GM18507 (cell line): ENCODE measurements at places on chromosomes 6 and 20.

DNA sequence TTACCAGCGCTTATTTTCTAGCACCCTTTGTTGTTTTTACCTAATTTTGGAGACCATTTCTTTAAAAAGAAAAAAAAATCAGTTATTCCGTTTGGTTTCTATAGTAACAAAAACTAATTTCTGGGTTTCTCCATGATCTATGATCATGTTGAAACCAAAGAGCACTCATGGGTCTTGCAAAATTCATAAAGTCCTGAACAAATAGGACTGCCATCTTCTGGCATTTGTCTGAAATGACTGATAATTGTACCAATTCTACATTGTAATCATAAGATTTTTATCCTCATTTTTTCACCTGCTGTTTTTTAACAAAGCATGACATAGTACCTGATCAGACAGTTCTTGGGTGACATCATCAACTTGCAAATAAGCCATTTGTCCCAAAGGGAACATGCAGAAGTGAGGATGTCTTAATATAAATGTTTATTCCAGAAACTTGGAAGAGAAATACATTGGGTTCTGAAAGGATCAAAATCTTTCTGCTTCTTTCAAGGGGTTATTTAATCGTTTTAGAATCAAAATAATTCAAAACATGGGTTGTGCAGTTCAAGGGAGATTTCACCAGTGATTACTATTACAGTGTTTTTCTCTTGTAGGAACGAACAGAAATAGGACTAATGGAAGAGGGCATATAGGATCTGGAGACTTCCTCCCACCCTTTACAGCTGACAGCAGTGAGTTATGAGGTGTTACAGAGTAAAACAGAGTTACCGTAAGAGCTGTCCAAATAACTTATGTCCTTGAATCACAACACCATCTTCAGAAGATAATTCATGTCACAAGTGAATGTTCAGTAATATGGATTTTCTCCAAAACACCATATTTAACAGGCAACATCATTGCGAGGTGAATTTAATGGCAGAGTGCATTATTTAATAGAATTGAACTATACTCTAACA lies 87.1 kb upstream of the GJE1 start:
- no peak for DNase-seq

DNA sequence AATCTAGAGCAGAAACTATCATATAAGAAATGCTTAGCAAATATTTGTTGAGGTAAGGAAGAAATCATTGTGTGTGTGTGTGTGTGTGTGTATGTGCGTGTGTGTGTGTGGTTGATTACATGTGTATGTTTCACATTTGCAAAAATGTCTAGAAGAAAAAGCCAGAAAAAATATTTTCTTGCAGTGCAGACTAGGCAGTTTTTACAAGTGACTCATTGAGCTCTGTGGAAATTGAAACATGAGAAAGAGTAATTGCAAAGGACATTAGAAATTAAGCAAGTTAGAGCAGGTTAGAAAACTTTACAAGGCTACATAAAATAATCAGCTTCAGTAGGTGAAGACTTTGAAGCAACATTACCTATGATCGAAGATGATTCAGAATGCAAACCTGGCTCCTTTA lies 669.0 kb upstream of the EYS start:
- DNase-seq: no peak

DNA sequence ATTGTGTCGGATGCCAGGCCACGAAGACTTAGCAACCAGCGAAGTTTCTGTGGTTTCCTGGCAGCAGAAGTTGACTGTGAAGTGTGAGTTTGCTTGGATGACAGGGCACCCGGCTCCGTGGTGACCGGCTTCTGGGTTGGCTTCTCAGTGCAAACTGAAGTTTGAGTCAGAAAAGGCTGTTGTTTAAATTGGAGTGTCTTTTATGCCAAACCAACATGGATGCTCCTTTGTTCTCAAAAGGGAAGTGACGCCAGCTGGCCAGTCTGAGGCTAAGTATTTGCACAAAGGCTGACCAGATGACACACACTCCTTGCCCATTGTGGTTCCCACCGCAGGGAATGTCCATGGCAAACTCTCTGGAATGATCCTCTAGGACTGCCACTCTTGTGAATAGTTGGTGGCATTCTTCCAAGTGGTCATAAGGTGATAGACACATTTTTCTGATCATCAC lies 164.8 kb upstream of the QKI start:
- DNase-seq: no peak

DNA sequence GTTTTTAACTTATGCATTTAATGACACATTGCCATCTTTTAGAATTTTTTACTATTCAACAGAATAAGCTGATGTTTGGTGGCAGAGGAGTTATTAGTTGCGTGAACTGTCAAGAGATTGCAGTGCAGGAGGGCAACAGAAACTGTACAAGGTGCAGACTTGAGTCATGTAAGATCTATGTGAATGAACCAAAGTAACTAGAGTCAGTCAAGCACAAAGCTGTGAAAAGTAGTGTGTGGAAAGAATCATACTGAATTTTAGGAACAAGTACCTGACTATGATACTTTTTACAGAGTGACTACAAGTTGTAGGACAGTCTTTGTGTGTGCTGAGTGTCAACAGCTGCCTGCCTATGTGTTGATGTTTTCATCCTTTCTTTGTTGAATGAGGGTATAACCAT lies 2.7 kb upstream of the C6orf163 start:
- no peak for DNase-seq

GRCh38 chr6:2756687-2757224 lies 6.0 kb upstream of the MYLK4 start:
- DNase-seq: no peak

DNA sequence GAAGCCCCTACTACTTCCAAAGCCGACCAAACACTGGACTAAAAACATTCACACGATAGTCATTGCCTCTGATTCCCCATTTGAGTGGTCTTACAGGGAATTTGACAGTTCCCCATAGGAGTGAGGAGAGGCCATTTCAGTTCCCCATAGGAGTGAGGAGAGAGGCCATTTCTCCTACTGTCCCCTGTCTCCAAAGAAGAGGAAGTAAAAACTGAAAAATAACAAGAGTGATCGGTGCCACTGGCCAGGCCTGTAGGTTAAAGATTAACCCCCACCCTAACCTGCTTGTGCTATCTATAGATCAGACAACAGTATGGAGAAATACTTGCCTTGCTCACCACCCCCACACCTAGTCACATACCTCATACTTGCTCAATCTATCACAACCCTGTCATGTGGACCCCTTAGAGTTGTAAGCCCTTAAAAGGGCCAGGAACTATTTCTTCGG lies 204.0 kb upstream of the MOCS1 start:
- DNase-seq: peak; percentile 12

DNA sequence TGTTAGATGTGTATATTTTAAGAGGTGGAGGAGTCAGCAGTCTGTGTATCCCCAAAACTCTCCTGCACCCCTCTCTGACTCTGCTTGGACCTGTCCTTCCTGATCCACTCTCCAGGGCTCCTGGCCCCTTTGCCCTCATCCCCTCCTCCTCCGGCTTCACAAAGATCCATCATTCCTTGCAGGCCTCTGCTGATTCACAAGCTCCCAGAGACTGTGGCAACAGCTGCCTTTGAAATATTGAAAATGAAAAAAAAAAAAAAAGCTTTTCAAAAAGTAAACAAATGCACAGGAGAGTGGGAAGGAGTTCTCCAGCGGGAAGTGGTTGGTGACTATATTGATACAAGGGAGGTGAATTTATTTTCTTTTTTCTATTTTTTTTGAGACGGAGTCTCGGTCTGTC lies 330.2 kb upstream of the SULF2 start:
- no peak for DNase-seq

DNA sequence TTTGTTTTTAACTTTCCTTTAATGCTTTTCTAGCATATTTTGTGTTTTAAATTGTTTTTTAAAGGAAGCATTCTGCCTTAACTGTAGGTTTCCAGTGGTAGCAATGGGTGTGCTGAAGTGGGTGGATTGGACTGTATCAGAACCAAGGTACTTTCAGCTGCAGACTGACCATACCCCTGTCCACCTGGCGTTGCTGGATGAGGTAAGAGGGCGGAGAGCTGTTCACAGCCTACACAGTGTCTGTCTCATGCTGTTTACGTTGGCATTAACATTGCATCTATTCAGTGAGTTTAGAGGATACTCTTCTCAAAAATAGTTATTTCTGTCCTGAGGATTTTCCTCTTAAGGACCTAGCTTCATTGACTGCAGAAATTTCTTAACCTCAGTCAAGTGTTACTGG lies 11.9 kb downstream of the NELFCD start:
- no peak for DNase-seq

GRCh38 chr6:102327697-102328225 lies 934.3 kb downstream of the GRIK2 start:
- DNase-seq: no peak

DNA sequence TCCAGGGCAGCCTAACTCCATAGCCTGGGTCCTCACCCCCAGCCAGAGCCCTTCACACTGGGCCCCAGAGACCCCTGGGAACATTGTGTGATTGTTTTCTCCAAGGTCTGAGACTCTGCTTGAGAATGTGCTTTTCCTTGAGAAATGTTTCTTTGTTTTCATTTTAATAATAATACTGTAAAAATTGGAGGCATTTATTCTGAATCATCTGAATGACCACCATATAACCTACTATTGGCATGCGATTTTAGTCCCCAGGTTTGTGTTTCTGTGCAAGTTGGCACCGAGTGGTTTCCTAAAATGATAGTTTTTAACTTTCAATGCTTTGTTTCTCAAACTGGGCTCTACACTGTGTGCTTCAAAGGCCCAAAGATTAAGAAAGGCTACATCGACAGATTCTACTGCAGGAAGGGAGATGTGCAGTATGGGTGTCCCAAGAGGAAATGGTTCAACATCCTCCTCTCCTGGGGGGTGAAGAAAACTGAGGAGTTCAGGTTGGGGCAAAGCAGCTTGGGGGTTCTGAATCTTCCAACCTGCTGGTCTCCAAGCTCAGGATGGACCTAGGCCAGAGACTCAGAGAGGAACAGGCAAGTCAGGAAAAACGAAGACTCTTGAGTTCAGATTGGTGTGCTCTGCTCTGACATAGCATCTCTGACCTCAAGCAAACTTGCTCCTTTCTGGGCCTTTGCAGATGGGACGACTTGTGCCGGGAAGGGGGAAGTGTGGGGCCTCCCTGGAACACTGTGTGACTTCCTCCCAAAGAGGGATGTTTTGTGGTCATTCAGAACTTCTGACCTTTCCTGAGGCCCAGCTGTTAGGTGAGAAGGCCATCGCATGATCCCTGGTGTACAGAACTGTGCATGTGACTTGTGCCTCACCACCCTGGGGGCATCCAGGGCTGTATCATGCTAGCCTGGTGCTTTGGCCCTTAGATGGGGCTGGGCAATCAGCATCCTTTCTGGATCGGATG lies 31.0 kb downstream of the DAAM2 start:
- DNase-seq: no peak

GRCh38 chr6:129792049-129792448 lies 69.1 kb downstream of the TMEM244 start:
- no peak for DNase-seq

- no peak for DNase-seq
These were observed 20.0 kb upstream of the TXLNB start for GRCh38 chr6:139311831-139312230.

DNA sequence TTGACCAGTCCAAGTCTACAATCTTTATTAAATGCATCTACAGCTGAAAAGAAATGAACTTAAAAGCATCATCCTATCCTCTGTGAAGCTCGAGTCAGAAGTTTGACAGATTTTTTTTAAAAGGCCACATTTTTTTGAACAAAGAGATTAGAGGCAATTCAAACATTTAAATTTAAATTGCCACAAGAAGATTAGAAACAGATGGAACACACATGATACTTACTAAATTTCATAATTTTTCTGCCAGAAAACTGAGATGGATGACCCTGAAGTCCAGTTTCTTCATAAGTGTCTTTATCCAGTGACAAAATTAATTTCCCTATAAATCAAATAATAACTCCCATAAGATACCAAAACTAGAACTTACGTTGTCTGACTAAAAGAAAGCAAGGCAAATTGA lies 4.3 kb downstream of the RPP40 start:
- no peak for DNase-seq

- DNase-seq: no peak
These were observed 802.4 kb downstream of the PHF3 start for GRCh38 chr6:64437996-64438395.

DNA sequence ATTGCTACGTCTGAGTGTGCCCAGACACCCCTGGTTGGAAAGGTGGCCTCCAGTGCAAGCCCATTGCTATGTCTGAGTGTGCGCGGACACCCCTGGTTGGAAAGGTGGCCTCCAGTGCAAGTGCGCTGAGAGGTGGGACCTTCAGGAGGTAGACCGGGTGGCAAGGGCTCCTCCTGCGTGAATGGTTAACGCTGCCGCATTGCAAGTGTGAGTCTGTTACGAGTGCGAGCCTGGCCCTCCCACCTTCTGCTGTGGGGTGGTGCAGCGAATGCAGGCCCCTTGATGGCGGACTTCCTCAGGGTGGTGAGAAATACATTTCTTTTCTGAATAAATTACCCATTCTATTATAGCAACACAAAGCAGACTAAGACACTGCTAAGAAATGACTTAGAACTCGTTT lies 208.8 kb downstream of the DLL1 start:
- no peak for DNase-seq

GRCh38 chr20:1667502-1668085 lies 10.0 kb upstream of the SIRPG start:
- no peak for DNase-seq

- DNase-seq: no peak
These were observed 473.0 kb upstream of the SPTLC3 start for GRCh38 chr20:12535770-12536169.
